ENCODE measurements at places on chromosomes 2 and 18. TPM values are rescaled to one million over a fixed set of nuclear protein-coding genes. Genes with fewer than 3 reads are reported as not detected.

GRCh38 chr18:58216071-58216481 lies 172.1 kb downstream of the NEDD4L start:
- DNase-seq, result peak; percentile 44

DNA sequence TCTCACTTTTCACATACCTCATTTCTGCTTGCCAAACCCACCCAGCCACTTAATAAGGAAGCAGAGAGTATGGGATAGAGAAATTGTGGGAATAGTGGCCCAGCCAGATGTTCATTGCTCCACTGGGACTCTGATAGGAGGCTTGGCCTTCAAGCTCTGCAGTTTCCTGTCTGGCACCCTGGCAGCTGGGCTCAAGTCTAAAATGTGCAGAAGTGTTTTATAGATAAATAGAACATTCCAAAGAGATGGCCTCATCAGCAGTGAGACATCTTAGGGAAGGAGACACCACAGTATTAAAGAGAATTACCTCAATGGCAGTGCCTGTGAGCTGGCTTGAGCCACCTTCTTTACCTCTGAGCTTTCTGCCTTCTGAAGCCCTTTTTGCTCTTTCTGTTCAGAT lies 24.7 kb downstream of the COPS7B start:
- DNase-seq, result no peak

The XIRP2 gene
- total RNA-seq, result 0.27 TPM

DNA sequence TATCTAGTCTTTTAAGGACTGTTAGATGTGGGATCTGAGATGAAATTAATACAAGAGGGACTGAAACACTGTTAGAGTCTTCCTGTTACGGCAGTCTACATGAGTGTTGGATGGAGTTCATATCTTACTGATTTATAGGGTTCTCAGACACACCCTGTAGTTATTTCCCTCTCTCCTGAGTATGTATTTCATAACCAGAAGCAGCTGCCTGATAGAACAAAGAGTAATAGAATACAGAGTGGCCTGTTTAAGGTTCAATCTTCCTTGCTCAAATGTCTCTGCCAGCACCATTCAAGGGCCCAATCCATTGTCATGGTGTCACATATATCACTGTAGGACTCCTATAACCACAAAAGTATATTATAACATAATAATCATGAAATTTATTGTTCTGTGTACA lies 1229.1 kb upstream of the ACVR2A start:
- DNase-seq, result no peak

- DNase-seq, result no peak
Measured at GRCh38 chr2:33022989-33023727, 76.4 kb downstream of the LTBP1 start.

DNA sequence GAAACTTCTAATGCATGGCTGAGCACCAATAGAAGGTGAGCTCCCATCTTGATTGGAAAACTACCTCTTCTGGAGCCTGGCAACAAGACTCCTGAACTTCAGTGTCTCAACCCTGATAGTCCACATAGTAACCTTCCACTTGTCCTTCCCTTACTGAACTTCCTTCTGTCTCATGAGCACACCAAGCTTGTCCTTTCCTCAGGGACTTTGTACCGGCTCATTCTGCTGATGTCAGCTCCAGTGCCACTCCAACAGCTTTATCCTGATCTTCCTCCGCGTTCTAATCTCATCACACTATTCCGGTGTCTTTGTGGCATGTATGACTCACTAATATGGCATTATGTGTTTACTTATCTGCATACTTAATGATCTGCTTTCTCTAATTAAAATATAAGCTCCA lies 862.0 kb upstream of the ID2 start:
- no peak for DNase-seq

DNA sequence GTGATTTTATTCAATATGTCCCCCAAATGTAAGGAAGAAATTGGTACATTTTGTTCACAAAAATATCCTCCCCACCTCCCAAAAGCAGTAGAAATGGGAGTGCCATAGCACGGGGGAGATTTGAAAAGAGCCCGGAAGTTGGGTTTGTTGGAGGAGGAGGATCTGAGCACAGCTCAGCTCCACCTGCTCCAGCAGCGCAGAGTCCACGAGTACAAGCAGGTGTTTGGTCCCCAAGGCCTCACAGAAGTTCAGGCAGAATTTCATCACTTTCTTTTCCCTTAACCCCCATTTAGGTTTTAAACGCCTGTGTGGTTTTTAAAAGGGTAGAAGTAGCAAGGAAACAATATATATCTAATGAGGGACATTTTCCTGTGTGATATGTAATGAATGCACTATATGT lies 56.0 kb downstream of the TRAPPC12 start:
- no peak for DNase-seq

- no peak for DNase-seq
Measured at GRCh38 chr18:67783196-67783946, 266.9 kb upstream of the DSEL start.

The CD28 gene
- total RNA-seq, result not detected

- no peak for DNase-seq
Measured at GRCh38 chr2:188917632-188918031, 56.5 kb upstream of the COL3A1 start.

The FNDC4 gene
- total RNA-seq, result 2.2 TPM

The METTL8 gene
- 6.7 TPM for total RNA-seq

The NEU4 gene
- 111 TPM for total RNA-seq

- DNase-seq, result no peak
Measured at GRCh38 chr2:168632709-168633121, 169.7 kb upstream of the NOSTRIN start.

The UPP2 gene
- not detected for total RNA-seq

The LOXL3 gene
- 1.6 TPM for total RNA-seq

The SMYD1 gene
- 1.6 TPM for total RNA-seq

The SDC1 gene
- 109 TPM for total RNA-seq

The BUB1 gene
- total RNA-seq, result 6.7 TPM

GRCh38 chr2:15840148-15840547 lies 100.2 kb upstream of the MYCN start:
- DNase-seq, result no peak

The EMILIN1 gene
- total RNA-seq, result 43.3 TPM

GRCh38 chr2:88608184-88608583 lies 19.1 kb downstream of the EIF2AK3 start:
- DNase-seq, result no peak

DNA sequence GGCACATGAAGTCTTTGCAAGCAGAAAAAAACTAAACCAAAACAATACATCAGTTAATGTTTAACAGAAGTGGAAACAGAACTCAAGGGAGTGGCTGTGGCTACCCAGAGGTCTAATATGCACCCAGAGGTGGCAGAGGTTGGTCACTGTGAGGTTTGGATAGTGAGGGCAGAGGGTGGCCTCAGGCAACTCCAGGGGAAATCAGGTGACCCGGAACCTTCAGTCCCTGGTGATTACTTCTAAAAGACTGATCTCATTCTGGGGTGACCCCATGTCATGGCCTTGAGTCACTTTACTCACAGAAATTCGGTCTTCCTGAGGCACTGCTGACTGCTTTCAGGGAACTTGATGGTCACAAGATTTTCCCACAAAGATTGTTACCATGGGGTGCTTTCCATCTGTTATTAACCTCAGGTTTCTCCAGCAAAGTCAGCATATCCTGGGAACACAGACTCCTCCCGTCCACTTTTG lies 99.4 kb downstream of the TMEM17 start:
- DNase-seq, result no peak

DNA sequence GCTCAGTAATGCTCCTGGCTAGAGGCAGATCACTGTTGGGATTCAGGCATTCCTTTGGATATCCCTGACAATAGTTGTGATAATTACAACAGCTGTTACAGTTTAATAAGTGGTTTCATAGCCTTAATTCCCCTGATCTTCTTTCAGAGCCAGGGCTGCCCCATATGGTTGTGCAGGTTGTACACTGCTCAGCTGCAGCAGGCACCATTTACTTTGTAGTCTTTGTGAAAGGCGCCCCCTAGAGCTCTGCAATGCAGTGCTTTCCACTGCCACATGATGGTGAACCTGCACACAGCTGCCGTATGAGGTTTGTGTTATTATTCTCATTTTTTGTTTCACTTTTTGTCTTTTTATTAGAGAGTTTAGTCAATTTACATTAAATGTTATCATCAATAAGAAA lies 239.1 kb downstream of the KCNS3 start:
- peak; percentile 27 for DNase-seq

The MOCOS gene
- 3.5 TPM for total RNA-seq

DNA sequence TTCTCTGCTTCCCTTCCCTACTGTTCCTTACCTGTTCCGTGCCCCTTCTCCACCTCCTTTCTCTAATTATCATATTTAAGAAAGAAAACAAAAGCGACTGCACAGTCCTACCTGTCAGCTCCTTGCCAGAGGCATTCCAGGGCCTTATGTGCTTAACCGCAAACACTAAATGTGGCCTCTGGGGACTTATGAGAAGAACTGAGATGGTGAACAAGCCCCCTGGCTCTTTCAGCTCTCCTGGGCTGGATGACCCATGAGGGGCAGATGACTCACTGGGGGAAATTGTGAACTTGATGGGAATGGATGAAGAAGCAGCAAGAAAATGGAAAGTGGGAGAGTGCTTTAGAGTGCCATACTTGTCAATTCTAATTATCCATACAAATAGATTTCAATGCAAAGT lies 106.3 kb upstream of the LYPD1 start:
- DNase-seq, result no peak

The GKN2 gene
- not detected for total RNA-seq

- DNase-seq, result no peak
Measured at GRCh38 chr18:62365420-62365819, 40.3 kb downstream of the TNFRSF11A start.

The SETBP1 gene
- total RNA-seq, result 33.6 TPM

The MYO7B gene
- total RNA-seq, result 637 TPM

- no peak for DNase-seq
Measured at GRCh38 chr2:108938077-108938710, 50.8 kb downstream of the EDAR start.

The RTKN gene
- total RNA-seq, result 29.7 TPM

GRCh38 chr2:101433465-101433864 lies 41.4 kb downstream of the RFX8 start:
- no peak for DNase-seq

DNA sequence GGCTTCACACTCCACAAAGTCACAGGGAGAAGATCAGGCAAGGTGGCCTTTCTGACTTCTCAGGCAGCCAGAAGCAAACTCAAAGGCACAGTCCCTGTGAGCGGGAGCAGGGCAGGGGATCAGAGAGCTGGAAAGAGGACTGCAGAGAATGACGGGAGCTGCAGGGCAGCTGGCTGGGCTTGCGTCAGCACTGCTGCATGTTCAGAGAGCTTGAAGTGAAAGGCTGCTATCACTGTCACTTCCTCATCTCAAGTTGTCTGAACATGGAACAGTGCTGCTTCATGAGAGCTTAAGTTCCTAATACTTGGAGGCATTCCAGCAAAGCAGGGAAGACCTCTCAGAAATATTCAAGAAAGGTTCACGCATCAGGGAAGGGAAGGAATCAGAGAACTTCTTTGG lies 20.4 kb downstream of the TGFBRAP1 start:
- DNase-seq, result no peak

The ADAM23 gene
- 2.2 TPM for total RNA-seq

- no peak for DNase-seq
Measured at GRCh38 chr18:51020536-51020935, 9.5 kb upstream of the SMAD4 start.

DNA sequence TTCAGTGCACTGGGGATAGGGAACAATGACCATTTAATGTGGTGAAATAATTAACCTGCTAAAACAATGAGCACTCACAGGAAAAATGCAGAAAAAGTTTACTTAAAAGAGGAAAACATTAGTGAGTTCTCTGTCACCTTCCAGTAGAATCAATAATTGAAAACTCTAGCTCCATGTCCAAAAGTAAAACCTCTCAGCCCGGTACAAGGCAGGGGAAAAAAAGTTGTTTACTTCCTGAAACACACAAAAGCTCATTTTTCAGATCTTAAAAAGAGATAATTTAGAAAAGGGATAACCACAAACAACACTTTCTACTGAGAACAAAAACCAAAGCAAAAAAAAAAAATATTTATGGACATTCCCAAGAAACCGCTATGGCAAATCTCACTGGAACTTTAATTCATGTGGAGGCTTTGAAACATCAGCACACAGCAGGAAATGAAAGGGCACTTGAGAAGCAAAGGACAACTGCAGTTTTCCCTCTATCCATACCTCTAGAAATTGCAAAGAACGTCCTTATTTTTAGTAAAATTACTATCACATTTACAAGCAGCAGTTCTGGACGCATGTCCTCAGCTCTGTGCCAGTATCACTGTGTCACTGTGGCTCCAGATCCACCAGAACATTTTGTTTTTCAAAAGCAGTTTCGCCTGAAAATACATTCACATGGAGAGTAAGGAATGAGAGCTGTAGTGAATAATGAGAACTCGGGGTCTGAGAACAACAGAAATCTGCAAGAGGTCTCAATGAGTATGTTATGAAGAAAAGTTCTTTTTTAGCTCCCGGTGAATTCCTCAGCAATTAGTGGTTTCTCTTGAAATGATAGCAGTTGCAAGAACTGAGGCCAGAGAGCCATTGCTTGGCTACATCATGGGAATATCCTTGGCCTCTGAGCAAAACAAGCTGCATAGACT lies 44.7 kb upstream of the DNAH7 start:
- no peak for DNase-seq

DNA sequence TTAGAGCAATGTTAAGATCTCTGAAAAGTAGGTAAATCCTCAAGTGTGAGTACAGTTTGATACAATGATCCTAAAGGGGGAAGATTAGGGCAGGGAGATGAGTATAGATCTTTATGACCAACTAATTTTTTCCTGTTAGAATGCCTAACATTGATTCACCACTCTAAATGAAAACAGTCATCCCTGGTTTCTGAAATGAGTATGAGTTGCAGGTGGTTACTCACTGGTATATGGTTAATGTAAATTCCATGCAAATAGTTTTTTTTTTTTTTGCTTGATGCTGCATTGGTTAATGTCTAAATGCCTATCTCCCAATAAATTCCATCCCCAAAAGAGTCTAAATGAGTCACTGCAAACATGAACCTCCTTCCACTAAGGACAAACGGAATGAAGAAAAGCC lies 55.0 kb upstream of the SERPINB2 start:
- no peak for DNase-seq

- no peak for DNase-seq
Measured at GRCh38 chr2:20653695-20654534, 3.0 kb upstream of the HS1BP3 start.

The PROM2 gene
- total RNA-seq, result 29.5 TPM

The ANKZF1 gene
- 64.3 TPM for total RNA-seq

The RESP18 gene
- total RNA-seq, result not detected

The TIGD1 gene
- total RNA-seq, result 4.6 TPM

GRCh38 chr2:24490181-24490689 lies 819 bp upstream of the NCOA1 start:
- peak; percentile 53 for DNase-seq

The IL1A gene
- total RNA-seq, result not detected

DNA sequence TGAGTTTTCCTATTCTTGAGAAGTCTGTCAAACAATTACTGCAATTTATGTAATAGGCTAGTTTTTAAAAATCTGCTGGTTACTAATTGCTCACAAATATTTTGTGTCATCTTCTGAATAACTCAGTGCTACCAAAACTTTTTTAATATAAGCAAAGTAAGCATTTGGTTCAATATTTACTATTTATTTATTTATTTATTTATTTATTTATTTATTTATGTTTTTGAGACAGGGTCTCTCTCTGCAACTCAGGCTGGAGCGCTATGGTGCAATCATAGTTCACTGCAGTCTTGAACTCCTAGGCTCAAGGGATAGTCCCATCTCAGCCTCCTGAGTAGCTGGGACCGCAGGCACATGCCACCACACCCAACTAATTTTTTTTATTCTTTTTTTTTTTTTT lies 60.4 kb upstream of the CDH20 start:
- DNase-seq, result no peak

The LPIN1 gene
- total RNA-seq, result 28.4 TPM

The IGFBP5 gene
- total RNA-seq, result 263 TPM

- DNase-seq, result no peak
Measured at GRCh38 chr2:25308599-25308998, 33.1 kb downstream of the DNMT3A start.

All from transverse colon (tissue), 4 donors.